ENCODE measurements at places on chromosomes 1 and 21. TPM values are rescaled to one million over a fixed set of nuclear protein-coding genes. Genes with fewer than 3 reads are reported as not detected.

Gene ERRFI1
- polyA plus RNA-seq, result 72.9 TPM

Gene DDR2
- polyA plus RNA-seq, result 0.76 TPM

Gene PTPN7
- not detected for polyA plus RNA-seq

Gene MEGF6
- polyA plus RNA-seq, result 6.0 TPM

Gene GJC2
- 1.7 TPM for polyA plus RNA-seq

Gene S100PBP
- 77.0 TPM for polyA plus RNA-seq

Gene PTGS2
- polyA plus RNA-seq, result 0.12 TPM

Gene NFASC
- 23.9 TPM for polyA plus RNA-seq

Gene SMCP
- polyA plus RNA-seq, result not detected

Gene AIRE
- not detected for polyA plus RNA-seq

Gene TMEM63A
- not detected for polyA plus RNA-seq

Gene USF1
- polyA plus RNA-seq, result 457 TPM

Gene OR6K3
- polyA plus RNA-seq, result not detected

Gene ZNF648
- polyA plus RNA-seq, result not detected

Gene CCT3
- polyA plus RNA-seq, result 288 TPM

Gene ABCA4
- not detected for polyA plus RNA-seq

Gene FCMR
- not detected for polyA plus RNA-seq

Gene PROX1
- polyA plus RNA-seq, result 0.62 TPM

Gene BGLAP
- 2.5 TPM for polyA plus RNA-seq

Gene RGSL1
- polyA plus RNA-seq, result not detected

Gene MTARC2
- 2.1 TPM for polyA plus RNA-seq

Gene MAP10
- polyA plus RNA-seq, result 1.1 TPM

Gene RBP7
- polyA plus RNA-seq, result not detected

Gene SEMA6C
- polyA plus RNA-seq, result 32.5 TPM

Gene KCNE1
- polyA plus RNA-seq, result not detected

Gene TCEA3
- not detected for polyA plus RNA-seq

All from neural cell (in vitro differentiated cells).